ENCODE measurements at places on chromosomes 6 and 20.

DNA sequence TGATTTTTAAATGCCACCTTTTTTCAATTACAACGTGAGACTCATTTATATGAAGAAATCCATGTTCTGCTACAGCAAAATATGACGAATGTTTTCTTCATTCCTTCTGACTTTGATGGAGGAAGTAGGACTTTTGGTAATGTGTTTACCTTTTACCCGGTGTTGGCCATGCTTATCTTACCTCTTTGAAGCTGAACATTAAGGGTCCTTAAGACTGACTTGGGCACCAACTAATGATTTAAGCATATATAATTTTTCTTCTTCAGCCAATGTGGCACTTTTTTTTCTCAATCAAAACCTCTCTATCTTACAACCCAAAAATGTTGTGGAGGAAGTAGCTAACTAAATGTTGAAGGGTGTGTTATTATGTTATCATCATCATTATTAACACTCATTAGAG, 337.5 kb downstream of the EPHA7 start:
- no peak for DNase-seq

DNA sequence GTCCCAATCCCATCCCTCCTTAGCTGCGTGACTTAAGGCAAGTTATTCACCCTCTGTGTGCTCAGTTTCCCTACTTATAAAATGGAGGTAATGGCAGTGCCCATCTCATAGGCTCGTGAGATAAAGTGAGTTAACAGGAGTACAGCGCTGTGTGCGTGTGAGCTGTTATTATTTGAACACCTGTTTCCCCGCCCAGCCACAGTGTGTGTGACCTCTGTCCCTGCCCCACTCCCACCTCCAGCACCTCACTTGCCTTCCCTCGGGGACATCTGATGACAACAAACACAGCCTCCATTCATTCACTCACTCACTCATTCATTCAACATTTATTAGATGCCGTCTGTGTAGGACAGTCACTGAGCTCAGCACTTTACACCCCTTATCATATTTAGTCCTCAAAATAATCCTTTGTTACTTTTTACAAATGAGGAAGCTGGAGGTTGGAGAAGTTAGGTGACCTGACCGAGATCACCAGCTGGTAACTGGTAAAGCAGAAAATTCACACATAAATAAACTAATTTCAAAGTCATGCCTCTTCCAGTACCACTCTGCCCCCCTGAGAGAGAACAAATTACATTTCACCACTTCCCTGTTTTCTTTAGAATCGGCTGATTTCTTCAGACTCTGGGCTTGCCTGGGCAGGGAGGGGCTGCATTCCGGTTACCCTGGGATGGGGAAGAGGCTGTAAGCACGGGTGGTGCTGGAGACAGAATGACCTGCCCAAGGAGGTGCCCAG, 58.6 kb downstream of the CPNE5 start:
- no peak for DNase-seq

DNA sequence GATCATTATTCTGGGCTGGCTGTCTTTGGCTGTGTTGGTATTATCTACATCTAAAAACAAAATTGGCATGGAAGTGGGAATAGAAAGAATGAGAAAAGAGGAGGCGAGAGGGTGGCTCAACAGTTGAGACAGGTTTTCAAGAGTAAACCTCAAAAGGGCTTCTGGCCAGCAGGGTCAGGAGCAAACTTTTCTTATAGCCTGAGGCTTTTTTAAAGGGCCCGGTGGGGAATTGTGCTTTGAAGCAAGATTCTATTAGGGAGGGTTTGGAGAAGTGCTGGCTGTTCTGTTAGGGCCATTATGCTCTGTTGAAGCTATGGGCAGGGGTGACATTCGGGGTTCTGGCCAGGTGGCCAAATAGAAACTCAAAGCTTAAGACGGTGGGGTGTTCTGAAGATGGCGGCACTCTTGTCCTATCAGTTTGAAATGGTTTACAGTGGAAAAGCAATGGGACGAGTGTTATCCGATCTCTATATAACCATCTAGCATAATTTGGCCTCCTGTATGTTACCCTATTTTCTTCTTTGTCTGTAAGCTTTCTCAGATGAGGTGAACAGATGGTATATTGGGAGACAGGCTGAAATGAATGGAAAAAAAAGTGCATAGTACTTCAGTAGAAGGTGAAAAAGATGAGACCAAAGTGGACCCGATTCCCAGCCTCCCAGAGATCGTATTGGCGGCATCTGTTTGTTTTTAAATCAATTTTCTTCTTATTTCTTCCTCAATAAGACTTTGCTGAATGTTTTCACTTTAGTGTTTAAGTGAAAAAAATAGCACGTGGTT, 132.1 kb upstream of the CNR1 start:
- DNase-seq, result no peak

DNA sequence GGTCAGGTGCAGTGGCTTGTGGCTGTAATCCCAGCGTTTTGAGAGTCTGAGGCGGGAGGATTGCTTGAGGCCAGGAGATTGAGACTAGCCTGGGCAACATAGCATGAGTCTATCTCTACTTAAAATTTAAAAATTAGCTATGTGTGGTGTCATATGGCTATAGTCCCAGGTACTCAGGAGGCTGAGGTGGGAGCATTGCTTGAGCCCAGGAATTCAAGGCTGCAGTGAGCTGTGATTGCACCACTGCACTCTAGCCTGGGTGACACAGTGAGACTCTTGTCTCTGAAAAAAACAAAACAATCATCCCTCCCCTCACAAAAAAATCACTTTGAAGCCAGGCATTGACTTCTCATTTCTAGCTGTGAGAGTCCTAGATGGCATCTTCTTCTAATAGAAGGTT, 32.1 kb downstream of the AIG1 start:
- no peak for DNase-seq

GRCh38 chr6:113292646-113293422, 564.3 kb upstream of the MARCKS start:
- no peak for DNase-seq

DNA sequence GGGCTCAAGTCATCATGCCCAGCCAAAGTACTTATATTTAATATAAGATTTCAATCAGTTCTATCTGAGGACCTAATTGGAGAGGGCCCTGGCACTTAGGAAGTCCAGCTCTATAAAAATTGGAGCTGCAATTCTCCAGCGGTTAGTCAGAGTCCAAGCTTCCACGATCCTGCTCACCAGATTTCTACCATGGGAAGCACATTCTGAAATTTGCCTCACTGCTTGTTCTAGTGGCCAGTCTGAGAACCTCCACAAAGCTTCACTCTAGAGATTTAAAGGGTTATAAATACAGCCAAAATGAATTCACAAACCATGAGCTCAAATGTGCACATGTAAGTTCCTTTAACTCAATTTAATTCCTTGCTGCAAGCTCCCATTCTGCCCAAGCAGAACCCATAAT, 33.5 kb downstream of the PNLDC1 start:
- no peak for DNase-seq

GRCh38 chr6:140711019-140711613, 1336.7 kb upstream of the CITED2 start:
- DNase-seq, result no peak

- DNase-seq, result no peak
Measured at GRCh38 chr6:134171517-134171916, 119.1 kb upstream of the SLC2A12 start.

DNA sequence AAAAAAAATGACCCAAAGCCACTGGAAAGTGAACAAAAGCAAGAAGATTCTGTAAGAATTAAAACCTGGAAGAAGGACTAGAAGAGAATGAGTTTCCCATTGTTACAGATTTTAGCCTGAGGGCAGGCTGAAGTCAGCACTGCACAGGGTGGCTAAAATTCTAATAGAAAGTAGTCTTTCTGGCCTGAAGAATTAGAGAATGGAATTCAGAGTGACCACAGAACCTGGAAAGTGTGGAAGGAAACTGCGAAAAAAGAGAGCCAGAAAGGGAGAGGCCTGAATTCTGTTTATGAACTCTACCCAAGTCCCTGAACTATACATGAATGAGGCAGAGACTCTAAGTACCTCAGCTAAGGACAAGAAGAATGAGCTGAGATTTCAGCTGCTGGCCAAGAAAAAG, 38.9 kb upstream of the FILIP1 start:
- no peak for DNase-seq

GRCh38 chr6:26640806-26641205, 18.7 kb downstream of the ZNF322 start:
- DNase-seq, result no peak

DNA sequence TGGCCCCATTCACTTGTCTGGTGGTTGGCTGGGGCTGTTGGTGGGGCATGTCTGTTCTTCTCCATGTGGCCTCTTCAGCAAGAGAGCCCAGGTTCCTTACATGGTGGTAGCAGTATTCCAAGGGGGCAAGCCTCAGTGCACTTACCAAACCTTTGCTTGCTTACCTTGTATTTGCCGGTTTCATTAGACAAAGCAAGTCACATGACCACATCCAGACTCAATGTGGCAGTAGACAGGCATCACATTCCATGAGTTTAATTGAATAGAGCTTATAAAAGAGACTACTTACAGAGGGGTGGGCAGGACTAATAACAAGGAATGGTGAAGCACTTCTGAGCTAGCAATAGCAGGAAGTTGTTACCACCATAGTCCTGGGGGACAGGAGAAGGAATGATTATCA, 78.6 kb downstream of the SNAP25 start:
- DNase-seq, result no peak

- DNase-seq, result no peak
Measured at GRCh38 chr20:23435626-23436539, 3.6 kb upstream of the CSTL1 start.

- DNase-seq, result no peak
Measured at GRCh38 chr6:169949511-169950097, 198.2 kb downstream of the ERMARD start.

DNA sequence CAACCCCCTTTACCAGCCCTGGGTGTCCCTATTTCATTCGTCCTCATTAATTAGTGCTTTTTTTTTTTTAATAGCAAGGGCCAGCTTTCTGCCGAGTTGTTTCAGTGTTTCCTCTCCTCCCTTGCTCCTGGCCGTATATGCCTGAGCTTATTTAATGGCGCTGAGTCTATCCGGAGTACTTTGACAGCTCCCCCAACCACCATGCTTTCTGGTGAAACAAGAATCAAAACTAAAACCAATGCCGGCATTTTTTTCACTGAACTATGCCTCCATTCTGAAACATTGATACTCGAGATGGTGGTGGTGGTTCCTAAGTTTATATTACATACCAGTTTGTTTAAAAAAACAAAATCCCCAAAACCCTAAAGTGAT, 1.2 kb downstream of the DCBLD1 start:
- no peak for DNase-seq

GRCh38 chr6:15561447-15562199, 101.2 kb downstream of the DTNBP1 start:
- DNase-seq, result no peak

GRCh38 chr6:5786969-5787720, 219.6 kb downstream of the NRN1 start:
- DNase-seq, result no peak

DNA sequence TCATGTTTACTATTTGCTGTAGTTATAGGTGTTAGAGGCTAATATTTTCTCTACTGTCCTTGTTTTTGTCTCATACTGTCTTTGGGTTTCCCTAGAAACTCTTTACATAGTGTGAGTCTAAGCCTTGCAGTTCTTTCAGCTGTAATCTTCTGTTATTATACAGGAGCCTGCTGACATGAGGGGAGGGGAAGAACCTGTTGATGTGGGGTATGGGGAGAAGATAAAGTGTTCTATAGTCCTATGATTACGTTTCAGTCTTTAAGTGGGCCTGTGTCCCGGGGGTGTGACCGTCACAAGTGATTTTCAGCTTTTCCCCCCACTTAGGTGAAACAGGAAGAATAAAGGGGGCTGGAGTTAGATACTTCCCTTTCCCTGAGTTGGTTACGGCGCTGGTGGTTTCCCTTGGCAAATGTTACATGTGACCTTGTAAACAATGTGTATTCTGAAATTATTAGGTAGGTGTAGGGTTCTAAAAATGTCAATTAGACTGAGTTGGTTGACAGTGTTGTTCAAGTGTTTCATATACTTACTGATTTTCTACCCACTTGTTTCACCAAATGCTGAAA, 41.3 kb downstream of the REV3L start:
- DNase-seq, result no peak

- DNase-seq, result no peak
Measured at GRCh38 chr20:39356908-39357307, 394.8 kb downstream of the DHX35 start.

DNA sequence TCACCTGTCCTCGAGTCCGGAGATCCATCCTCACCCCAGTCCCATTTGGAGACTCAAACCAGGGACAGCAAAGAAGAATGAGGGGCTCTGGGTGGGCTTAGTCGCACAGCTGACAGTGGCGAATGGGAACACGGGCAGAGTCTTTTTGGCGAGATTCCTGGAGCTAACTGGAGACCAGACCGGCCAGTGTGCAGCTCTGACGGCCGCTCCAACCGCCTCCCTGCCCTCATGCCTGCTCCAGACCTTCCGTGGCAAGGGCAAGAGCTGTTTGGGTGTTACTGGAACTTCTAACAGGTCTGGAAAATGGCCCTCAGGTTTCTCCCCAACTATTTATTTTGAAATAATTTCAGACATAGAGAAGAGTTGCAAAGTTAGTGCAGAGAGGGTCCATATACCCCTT, 75.6 kb downstream of the IRF4 start:
- DNase-seq, result no peak

GRCh38 chr6:14841901-14842421, 403.9 kb upstream of the JARID2 start:
- no peak for DNase-seq

DNA sequence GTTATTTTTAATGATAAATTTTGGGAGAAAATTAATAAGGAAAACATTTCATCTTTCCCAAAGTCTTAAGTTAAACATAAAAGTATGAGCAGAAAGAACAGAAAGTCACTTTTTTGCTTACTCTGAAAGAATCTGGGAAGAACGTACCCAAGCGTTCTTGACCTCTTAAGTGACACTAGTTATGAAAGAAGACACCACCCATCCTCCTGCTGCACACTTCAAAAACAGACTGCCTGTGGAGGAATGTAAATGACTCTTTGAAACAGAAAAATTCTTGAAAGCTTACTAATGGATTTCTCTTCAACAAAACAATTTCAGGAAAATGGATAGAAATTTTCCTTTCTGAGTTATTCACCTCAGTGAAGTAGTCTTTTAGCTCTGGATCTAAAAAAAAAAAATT, 227.7 kb downstream of the MEI4 start:
- DNase-seq, result no peak

GRCh38 chr20:19986419-19986818, 30.7 kb upstream of the NAA20 start:
- DNase-seq, result no peak

DNA sequence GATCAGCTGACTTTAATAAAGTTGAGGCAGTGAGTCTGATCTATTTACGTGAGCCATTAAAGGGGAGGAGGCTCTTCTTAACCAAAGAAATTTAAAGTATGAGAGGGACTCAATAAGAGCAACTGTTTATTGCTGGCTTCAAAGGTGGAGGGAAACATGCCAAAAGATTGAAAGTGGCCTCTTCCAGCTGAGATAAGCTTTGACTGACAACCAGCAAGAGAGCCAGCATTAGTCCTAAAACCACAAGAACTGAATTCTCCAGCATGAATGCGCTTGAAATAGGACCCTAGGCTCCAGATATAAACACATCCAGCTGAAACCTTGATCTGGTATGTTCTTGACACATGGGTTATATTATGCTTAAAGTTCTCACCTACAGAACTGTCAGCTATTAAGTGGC, 123.1 kb upstream of the GJE1 start:
- DNase-seq, result no peak

Measured in T-helper 1 cell (primary cell).